ENCODE measurements at places on chromosomes 5 and 9.

GRCh38 chr5:170006021-170006420, 25.7 kb upstream of the INSYN2B start:
- H3K4me1 ChIP-seq, result no peaks in the 10 kb centered on the region
- peaks cover 42% of the 10 kb centered on the region for H3K36me3 ChIP-seq
- H3K27me3 ChIP-seq, result no peaks in the 10 kb centered on the region
- no peak overlapping the region for H3K4me3 ChIP-seq
- no peak for DNase-seq

GRCh38 chr9:122827761-122828093, 661 bp downstream of the PDCL start:
- H3K36me3 ChIP-seq, result peaks cover 16% of the 10 kb centered on the region
- peak overlapping the region; percentile 84 for H3K27ac ChIP-seq
- DNase-seq, result no peak
- H3K27me3 ChIP-seq, result no peaks in the 10 kb centered on the region
- peaks cover 36% of the 10 kb centered on the region for H3K4me1 ChIP-seq

DNA sequence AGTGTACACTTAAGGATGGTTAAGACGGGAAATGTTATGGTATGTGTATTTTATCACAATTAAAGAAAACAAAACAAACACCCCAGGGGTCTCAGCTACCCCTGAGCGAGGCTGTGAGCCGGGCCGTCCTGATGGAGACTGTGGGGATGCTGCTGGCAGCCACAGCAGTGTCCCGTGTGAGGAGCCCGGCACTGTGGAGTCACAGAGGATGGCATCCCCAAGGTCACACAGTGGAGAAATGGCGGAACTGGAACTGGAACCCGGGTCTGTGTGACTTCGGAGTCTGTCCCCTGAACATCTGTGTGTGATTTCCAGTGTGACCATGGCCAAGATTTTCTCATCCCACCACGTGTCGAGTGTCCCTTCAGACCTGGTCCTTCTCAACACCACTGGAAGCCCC, 80.7 kb upstream of the PHYKPL start:
- H3K4me3 ChIP-seq, result no peak overlapping the region
- H3K36me3 ChIP-seq, result no peaks in the 10 kb centered on the region

DNA sequence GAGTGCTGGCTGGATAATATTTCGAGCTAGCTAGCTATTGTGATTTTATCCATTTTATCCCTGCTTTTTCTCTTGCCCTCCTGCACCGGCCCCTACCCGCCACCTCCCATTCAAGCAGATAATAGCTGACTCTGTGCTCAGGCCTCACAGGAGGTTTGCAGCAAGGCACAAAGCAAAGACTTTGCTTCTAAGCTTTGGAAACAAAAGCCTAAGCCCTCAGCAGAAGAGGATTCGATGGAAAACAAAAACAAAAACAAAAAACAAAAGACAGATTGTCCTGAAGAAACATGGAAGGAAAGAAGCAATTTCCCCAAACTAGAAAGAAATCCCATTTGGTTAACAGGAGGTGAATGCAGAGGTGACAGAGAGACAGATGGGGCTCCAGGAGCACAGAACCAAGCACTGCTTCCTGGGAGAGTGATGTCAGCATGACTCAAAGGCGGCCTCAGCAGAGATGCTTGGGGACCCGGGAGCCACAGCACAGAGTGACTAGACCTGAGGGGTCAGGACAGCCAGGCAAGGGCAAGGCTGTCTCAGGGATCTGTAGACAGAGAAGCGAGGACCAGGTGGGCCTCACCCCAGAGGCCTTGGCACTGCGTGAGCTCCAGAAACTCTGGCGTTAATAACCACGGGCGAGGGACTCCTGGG, 28.4 kb downstream of the MTX3 start:
- H3K4me3 ChIP-seq, result peak overlapping the region; percentile 35
- H3K27ac ChIP-seq, result peak overlapping the region; percentile 85
- H3K4me1 ChIP-seq, result peaks cover 39% of the 10 kb centered on the region

- H3K4me3 ChIP-seq, result no peak overlapping the region
- DNase-seq, result no peak
- H3K4me1 ChIP-seq, result no peaks in the 10 kb centered on the region
- no peaks in the 10 kb centered on the region for H3K27me3 ChIP-seq
- H3K27ac ChIP-seq, result no peak overlapping the region
Measured at GRCh38 chr9:27755846-27756245, 182.6 kb upstream of the C9orf72 start.

DNA sequence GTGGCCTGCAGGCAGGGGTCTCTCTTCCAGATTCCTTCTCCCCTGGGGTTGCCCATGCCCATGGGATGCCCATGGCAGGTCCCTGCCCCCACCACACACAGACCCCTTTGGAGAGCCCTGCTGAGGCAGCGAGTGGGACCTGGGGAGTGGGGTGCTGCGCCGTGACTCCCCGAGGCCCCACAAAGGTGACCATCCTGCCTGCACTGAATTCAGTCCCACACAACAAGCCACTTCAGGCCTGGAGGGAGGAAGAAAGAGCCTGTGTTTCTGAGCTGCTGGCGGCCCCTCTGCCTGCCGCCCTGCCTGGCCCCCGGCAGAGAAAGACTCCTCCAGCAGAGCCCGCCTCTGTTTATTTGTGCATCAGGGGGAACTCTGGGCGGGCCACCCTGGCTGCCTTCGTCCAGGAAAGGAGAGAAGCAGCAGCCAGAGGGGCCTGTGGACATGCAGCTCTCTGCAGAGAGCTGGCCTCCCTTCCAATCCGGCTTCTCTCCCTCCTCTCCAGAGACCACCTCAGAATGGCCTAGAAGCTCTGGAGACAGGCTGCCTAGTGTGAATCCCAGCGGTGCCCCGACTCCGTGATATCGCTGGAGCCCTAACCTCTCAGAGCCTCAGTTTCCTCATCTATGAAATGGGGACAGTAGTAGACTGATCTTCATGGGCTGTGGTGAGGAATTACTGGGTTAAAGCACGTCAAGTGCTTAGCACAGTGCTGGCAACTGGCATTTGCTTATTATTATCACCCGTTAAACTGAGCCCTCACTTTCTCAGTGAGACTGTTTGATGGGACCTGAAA, 72.9 kb downstream of the COL27A1 start:
- H3K4me3 ChIP-seq, result no peak overlapping the region
- H3K4me1 ChIP-seq, result no peaks in the 10 kb centered on the region
- H3K27me3 ChIP-seq, result no peaks in the 10 kb centered on the region
- DNase-seq, result no peak

GRCh38 chr9:128127990-128128835, 684 bp upstream of the PTGES2 start:
- H3K27me3 ChIP-seq, result peaks cover 19% of the 10 kb centered on the region
- H3K4me3 ChIP-seq, result peak overlapping the region; percentile 90
- H3K4me1 ChIP-seq, result peaks cover 39% of the 10 kb centered on the region
- H3K27ac ChIP-seq, result peak overlapping the region; percentile 99

GRCh38 chr9:76603448-76603895, 144.5 kb downstream of the GCNT1 start:
- DNase-seq, result no peak
- H3K36me3 ChIP-seq, result no peaks in the 10 kb centered on the region
- H3K4me3 ChIP-seq, result no peak overlapping the region

GRCh38 chr9:129836311-129837007, 1.2 kb downstream of the USP20 start:
- DNase-seq, result peak; percentile 30
- peaks cover 33% of the 10 kb centered on the region for H3K36me3 ChIP-seq
- H3K27me3 ChIP-seq, result no peaks in the 10 kb centered on the region

GRCh38 chr5:53219174-53219573, 109.6 kb upstream of the MOCS2 start:
- H3K4me3 ChIP-seq, result no peak overlapping the region
- no peak overlapping the region for H3K27ac ChIP-seq
- no peaks in the 10 kb centered on the region for H3K4me1 ChIP-seq
- no peaks in the 10 kb centered on the region for H3K36me3 ChIP-seq

GRCh38 chr9:92525306-92525705, 10.5 kb downstream of the ECM2 start:
- no peaks in the 10 kb centered on the region for H3K4me1 ChIP-seq
- H3K27ac ChIP-seq, result no peak overlapping the region
- no peaks in the 10 kb centered on the region for H3K36me3 ChIP-seq

DNA sequence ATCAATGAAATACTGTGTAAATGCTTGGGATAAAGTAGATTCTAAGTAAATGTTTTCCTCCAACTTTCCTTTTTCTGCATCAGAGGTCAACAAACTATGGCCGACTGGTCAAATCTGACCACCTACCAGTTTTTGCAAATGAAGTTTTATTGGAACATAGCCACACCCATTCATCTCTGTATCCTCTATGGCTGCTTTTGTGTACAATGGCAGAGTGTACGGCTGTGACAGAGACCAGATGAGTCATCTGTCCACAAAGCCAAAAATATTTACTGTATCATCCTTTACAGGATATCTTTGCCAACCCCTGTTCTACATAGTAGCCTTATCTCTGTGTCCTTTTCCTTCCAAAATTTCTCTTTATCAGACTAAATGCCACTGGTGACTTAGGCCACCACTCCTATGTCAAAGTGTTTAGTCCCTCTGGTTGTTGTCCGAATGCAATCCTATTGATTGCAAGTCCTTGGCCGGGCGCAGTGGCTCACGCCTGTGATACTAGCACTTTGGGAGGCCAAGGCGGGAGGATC, 218.4 kb upstream of the KLF4 start:
- H3K4me3 ChIP-seq, result no peak overlapping the region
- no peaks in the 10 kb centered on the region for H3K36me3 ChIP-seq
- H3K27ac ChIP-seq, result no peak overlapping the region
- no peaks in the 10 kb centered on the region for H3K27me3 ChIP-seq
- DNase-seq, result no peak
